Hematopoietic multipotent progenitor cell treated with erythropoietin and hydrocortisone succinate and interleukin-3 and kit ligand, for 8 days (in vitro differentiated cells): ENCODE measurements at places on chromosomes 7 and 10.

DNA sequence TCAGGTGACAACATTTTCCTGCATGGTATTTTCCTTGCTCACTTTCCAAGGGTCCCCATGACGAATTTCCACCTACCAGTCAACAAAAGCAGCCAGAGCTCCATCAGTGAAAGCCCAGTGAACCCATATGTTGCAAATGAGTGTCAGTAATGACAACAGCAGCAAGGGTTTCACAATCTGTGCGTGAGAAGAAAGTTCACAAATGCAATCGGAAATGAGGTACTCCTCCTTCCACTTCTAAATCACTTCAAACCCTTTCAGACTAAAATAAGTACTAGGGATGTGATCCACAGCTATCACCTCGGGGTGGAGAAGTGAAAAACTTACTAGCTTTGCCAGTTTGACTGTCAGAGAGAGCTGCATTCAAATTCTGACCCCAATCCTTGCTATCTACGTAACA, 55.6 kb upstream of the BET1 start:
- DNase-seq, result no peak

GRCh38 chr10:79266084-79266483, 81.2 kb upstream of the PPIF start:
- DNase-seq, result no peak

DNA sequence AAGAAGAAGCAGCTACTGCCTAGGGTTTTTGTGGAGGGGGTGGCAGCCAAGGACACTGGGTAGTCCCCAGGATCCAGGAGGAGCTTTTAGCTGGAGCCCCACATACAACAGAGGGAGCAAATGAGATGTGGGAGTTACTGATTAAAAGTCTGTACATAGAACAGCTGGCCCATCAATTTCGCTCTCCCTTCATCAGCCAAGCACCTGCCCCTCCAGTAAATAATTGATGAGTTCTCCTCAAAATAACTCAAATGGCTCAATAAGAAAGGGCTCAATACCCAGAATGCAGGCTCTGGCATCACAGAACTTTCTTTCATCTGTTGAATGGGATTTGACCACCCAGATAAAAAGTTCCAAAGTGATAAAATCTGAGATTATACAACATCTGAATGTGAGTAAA, 15.1 kb upstream of the WNT8B start:
- no peak for DNase-seq

DNA sequence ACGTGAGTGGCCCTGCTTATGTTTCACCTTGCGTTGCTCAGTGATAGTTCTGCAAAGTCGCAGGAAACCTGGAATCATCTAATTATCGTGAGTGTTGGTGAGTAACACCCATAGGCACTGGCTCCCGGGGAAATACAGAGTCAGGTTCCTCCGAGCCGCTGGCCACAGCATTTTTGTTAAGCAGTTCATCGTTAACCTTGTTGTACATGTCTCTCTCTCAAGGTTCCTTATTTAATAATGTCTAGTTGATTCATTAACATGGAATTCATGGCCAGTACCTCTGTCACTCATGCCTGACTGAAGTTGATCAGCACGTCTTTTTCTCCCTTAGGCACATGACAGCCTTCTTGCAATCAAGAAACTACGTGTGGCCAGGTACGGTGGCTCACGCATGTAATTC, 3.1 kb upstream of the ZFAND2A start:
- no peak for DNase-seq

DNA sequence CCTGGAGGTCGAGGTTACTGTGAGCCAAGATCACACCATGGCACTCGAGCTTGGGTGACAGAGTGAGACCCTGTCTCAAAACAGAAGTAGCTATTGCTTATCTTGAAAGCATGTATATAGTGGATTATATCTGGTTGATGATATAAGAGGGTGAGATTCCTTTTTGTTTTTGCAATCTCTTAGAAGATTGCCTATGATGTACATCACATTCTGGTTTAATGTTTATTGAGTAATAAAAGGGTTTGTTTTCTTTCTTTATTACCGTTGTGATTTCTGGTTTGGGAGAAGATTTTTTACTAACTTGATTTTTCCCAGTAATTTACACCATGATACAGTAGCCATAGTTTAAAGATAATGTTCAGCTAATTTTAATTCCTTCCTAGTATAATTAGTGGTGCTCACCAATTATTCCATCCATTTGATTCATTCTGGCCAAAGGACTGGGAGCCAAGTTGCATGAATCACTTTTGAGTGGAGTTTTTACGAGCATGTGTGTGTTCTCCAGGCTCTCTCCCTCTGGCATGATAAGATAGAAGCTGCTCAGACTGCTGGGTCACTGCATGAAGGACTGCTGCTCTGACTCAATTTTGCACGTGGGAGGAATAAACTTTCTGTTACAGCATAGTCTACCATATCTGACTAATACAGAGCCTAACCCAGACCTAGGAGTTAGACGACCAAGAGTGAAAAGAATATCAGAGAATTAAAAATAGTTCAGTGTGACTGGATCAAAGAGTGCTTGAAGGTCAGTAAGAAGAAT, 13.5 kb upstream of the TSPAN13 start:
- peak; percentile 90 for DNase-seq

DNA sequence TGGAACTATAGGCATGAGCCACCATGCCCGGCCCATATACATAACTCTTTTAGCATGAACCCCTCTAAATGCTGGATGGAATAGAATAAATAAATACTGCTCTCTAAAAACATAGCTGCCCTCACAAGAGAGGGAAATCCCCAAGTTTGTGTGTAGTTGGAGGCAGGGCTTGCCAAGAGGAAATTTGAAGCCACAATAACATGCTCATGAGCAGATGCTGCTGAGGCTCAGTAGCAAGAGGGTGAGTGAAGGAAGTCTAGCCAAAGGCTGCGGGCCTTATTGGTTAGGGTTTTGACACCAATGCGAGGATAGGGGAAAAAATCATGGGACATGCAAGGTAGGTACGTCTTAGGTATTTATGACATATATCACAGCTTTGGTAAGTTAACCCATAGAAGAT, 17.3 kb downstream of the TPK1 start:
- DNase-seq, result no peak

GRCh38 chr10:128624656-128625530, 498.7 kb upstream of the MKI67 start:
- DNase-seq, result no peak

GRCh38 chr10:133221331-133221730, 8.7 kb upstream of the UTF1 start:
- DNase-seq, result no peak

DNA sequence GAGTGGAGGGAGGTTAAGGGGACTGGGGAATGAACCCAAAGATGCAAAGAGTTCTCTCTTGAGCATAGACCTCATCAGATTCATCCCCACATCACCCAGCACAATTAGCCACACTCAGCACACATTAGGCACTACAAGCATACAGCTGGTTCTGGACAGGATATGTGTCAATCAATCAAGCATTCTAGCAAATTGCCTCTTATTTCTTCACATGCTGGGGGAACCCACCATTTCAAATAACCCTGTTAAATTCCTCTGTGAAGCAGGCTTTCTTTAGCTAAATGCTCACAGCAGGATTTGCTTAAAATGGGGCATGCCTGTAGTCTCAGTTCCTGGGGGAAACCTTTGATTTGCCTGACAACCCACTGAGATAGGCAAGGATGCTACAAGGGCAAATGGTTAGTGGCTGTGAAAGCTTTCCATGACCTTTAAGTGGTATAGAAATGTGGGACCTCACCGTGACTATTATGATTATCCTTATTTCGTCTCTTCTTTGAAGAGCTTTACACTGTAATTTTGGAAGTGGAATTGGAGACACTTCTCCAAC, 193.4 kb upstream of the ZMIZ1 start:
- DNase-seq, result no peak

GRCh38 chr10:55873485-55873884, 487.6 kb downstream of the ZWINT start:
- DNase-seq, result no peak

DNA sequence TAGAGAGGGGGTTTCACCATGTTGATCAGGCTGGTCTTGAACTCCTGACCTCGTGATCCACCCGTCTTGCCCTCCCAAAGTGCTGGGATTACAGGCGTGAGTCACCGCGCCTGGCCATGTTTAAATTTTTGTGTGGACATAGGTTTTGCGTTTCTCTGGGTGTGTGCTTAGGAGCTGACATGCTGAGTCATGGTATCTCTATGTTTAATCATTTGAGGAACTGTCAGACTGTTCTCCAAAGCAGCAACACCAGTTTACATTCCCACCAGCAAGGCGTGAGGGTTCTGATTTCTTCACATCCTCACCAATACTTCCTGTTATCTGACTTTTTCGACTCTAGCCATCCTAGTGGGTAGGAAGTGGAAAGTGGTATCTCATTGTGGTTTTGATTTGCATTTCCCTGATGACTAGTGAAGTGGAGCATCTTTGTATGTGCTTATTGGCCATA, 153.7 kb downstream of the DNAJB6 start:
- DNase-seq, result peak; percentile 61

DNA sequence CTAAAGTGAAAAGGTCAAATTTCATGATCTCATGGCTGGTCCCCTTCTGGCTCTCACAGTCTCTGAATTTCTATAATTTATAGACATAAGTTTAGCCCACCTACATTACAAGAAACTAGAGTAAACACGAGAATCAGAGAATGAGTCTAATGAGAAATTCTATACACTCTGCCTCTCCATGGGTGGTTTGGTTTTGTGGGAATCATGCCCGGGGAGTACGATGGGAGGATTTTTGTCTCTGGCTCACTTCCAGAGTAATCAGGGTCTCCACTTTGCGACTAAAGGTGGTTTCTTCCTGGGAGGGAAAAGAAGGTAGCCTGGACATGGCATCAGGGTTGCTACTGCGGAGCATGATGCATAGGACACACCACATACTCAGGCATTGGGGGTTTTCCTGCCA, 69.7 kb downstream of the MRC1 start:
- DNase-seq, result no peak

DNA sequence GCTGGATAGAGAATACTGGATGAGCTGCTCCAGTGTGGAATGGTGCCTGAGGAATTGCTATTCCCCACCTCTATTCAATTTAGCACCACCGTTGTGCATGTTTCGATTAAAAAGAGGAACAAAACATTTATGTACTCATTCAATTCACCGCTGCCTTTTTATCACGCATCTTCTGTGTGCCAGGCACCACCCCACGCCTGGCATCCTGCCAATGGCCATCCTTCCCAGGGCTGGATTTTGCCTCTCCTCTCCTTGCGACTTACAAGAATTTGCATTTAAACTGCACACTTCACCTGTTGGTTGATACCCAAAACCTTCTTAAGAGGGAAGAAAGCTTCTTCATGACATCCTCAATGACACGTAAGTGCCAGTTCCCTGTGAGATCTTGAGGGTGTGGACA, 110.2 kb upstream of the DPP6 start:
- no peak for DNase-seq

GRCh38 chr10:62037166-62037831, 135.8 kb downstream of the ARID5B start:
- DNase-seq, result no peak

- no peak for DNase-seq
These were observed 190.5 kb downstream of the TMEM26 start for GRCh38 chr10:61262486-61263261.

- DNase-seq, result no peak
These were observed 234.3 kb upstream of the C7orf33 start for GRCh38 chr7:148356303-148356702.

DNA sequence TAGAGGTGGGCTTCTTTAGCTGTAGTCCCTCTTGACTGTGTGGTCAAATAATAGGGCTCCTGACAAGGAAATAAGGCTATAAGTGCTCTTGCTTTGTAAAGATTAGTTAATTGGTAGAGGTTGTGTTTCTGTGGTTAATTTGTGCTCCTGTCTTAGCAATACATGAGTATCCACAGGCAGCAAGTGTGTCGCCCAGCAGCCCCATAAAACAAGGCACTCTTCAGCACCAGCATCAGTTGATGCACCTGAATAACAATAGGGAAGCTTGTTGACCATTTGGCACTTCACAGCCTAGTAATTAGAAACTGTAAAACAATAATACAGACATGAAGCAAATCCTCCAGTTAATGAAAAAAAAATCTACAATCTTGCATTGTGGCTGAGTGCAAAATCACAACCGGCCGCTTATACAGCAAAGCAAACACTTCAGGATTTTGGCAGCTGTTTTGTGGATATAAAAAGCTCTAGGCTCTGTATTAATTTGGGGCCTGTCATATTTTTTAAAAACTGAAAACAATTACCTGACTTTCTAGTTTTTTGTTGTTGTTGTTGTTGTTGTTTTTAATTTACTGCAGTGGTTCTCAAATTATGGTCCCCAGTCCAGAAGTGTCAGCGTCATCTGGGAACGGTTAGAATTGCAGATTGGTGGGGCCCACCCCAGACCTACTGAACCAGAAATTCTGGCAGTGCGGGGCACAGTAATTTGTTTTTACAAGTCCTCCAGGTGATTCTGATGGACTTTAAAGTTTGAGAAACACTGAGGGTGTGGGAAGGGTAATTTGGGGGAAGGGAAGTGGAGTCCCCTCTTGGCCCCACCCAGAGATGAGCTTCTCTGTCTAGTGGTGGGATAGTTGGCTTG, 56.8 kb downstream of the AUTS2 start:
- no peak for DNase-seq

GRCh38 chr7:9200626-9201025, 767.2 kb downstream of the NXPH1 start:
- DNase-seq, result no peak

- DNase-seq, result no peak
These were observed 201.2 kb downstream of the TCF7L2 start for GRCh38 chr10:113151190-113151666.

- DNase-seq, result no peak
These were observed 119.1 kb upstream of the WDR11 start for GRCh38 chr10:120732067-120732466.

- no peak for DNase-seq
These were observed 5.7 kb upstream of the ZYX start for GRCh38 chr7:143375298-143376034.

DNA sequence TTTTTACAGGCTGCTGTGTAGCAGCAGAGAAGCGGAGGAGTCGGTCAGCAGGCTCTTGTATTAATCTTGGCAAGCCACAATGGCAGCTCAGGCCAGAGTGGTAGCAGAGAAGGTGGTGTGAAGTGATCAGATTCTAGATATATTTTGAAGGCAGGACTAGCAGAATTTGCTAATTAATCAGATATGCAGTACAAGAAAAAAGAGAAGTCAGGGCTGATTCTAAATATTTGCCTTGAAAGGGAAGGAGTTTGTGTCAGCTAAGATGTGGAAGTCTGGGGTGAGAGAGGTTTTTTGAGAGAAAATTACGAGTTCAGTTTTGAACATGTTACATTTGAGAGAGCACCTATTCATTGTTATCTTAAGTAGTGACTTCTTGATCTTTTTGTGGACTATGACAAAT, 176.3 kb downstream of the WNT2 start:
- DNase-seq, result peak; percentile 29

GRCh38 chr10:74165530-74165901, 14.5 kb downstream of the ADK start:
- peak; percentile 46 for DNase-seq
